ENCODE measurements at places on chromosomes 3 and 15. TPM values are rescaled to one million over a fixed set of nuclear protein-coding genes. Genes with fewer than 3 reads are reported as not detected.

Gene ITGA11
- 22.8 TPM for total RNA-seq

Gene SCN5A
- 3.5 TPM for total RNA-seq

Gene WNT5A
- total RNA-seq: 152 TPM

Gene MCTP2
- total RNA-seq: 50.7 TPM

Gene SI
- not detected for total RNA-seq

GRCh38 chr3:51927061-51927977 is 14.4 kb downstream of the RRP9 start:
- no peak for DNase-seq

DNA sequence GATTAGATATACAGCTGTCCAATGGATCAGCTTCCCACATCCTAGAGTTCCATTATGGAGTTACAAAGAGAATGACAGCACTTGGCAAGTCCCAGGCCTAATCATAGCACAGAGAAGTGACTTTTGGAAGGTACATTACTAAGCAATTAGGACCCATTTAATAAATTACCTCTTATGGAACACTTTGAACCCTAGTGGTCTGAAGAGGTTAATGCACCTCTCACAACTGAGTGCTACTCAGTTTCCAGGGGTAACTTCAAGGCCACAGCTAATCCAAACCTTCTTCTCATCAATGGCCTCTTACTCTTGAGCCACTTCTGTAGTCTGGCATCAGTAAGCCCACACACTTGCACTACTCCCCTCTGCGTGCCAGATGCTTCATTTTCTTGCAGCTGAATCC is 34.9 kb upstream of the MEIS2 start:
- no peak for DNase-seq

DNA sequence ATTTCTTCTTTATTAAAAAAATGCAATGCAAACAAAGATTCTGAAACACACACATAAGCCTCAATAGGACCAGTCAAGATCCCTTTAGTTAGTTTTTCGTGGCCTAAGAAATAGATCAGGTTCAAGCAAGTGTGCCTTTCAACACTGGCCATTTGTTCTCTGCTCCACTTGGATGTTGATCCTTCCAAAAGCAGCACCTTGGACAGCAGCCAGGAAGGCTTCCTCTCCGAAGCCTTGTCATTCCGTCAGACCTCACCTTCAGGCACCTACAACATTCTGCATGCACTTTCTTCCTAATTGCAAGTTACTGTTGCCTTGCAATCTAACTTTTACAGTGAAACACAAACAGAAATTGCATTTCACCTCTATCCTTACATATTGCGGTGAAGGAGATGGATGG is 155.9 kb upstream of the FEZF2 start:
- no peak for DNase-seq

GRCh38 chr3:194485468-194485880 is 1.3 kb downstream of the ATP13A3 start:
- DNase-seq: no peak

DNA sequence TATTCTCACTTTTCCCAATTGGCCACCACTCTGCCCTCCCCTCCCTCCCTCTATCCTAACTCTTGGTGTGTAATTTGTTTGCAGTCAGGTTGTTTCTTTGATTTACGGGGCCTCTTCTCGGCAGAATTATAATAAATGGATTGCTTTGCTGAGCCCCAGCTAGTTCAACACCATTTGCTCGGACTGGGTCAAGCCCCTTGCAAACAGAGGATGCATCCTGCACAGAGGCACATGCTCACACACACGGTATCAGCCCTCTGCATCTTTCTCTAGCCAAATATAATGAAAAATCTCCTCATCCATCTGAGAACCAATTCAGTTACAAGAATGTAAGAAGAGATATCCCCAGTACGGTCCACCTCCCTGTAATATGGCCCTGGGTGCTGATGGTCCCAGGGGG is 97.7 kb downstream of the EPHB1 start:
- DNase-seq: no peak

GRCh38 chr3:105606016-105606415 is 239.3 kb downstream of the ALCAM start:
- DNase-seq: no peak

DNA sequence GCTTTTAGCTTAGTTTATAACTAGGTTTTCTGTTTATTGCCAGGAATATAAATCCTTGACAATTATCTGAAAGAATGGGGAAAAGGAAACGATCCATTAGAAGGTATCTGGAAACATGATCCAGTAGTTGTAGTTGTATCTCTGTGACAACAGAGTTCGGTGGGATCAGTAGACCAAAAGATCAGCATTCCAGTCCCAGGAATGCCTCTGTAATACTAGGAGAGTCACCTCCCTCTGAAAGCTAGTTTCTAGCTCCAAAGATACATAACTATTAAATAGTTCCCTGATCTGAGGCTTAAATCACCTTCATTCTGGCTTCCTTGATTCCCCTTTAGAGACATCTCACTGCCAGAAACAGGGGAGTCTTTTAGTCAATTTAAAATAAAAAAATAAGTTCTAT is 34.1 kb downstream of the MB21D2 start:
- no peak for DNase-seq

- no peak for DNase-seq
These were observed 2.8 kb upstream of the CLRN1 start for GRCh38 chr3:150975086-150975991.

- no peak for DNase-seq
These were observed 112.8 kb downstream of the LPP start for GRCh38 chr3:188266562-188267274.

Data from ureter (tissue), 1 donor.